Stimulated activated CD4-positive, alpha-beta T cell treated with anti-CD3 and anti-CD28 coated beads, Interleukin-12 subunit alpha, Interleukin-12 subunit beta, amount 100 ng/mL, for 4 hours (primary cell): ENCODE measurements at places on chromosomes 16 and 17.

DNA sequence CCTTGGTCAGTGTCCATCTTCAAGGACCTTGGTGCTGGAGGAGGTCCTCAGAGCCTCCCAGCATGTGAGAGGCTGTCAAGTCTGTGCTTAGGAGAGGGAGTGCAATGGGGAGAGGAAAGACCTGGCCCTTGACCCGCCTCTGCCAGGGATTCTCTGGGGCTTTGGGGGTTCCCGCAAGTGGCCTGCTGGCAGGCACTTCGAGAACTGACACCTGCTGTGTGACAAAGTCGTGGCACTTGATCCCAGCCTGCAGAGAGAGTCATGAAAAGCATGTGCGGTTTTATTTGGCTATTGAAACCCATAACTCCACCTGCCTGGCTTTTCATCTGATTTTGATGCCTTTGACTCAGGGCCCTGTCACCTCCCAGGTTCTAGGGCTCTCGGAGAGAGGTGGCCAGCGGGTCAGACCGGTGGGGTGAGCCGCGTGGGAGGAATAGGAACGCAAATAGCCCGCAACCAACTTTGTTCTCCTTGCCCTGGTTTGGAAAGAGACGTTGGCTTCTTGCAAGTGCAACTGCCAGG, 42.8 kb upstream of the GSE1 start:
- no peak for DNase-seq

- no peak for DNase-seq
These were observed at the start of gene MYADML2 for GRCh38 chr17:81947189-81947588. Gene MYADML2 (minus strand): TSS chr17:81947233. CDS start chr17:81941741, 5,492 bp downstream.

GRCh38 chr16:23403547-23403946, 49.4 kb downstream of the COG7 start:
- DNase-seq: no peak

DNA sequence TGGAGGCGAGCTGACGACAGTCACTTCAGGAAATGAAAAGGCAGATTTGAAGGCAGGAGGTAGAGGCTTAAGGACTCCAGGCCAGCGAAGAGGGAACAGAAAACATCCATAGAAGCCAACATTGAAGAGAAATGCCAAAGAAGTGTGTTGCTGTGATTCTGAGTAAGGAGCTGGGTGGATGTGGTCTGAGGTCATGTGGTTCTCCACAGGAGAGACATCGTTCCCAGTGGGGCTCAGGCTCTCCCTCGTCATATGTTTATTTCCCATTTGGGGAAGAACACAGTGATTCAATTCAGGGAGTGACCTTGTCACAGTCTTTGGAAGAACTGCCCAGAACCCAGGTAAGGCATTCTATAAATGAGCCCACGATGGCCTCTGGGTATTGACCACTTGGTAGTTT, 6.6 kb upstream of the PMP22 start:
- DNase-seq: no peak

DNA sequence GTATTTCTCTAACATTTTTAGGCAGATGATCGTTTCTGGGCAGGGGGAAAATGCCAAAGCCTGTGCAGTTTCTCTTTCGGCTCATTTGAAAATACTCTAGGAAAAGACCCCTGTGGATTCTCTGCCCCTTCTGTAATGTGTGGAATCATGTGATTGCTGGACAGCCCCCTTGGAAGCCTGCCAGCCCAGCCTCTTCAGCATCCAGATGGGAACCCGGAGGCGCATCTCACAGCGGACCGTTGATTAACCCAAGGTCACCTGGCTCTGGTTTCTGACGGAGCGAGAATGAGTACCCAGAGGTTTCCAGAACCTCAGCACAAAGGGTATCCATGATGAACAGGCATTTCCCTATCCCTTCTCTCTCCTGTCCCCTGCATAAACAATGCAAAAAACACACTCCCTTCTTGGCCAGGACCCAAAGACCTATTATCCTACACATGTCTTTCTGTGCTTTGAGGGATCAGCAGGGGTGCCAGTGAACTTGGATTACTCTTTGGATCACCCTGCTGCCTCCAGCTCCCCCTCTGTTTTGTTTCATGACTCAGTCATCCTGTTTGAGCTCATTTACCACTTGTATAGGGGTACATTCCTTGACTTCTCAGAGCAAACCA, 957.1 kb upstream of the RBFOX1 start:
- DNase-seq: no peak

DNA sequence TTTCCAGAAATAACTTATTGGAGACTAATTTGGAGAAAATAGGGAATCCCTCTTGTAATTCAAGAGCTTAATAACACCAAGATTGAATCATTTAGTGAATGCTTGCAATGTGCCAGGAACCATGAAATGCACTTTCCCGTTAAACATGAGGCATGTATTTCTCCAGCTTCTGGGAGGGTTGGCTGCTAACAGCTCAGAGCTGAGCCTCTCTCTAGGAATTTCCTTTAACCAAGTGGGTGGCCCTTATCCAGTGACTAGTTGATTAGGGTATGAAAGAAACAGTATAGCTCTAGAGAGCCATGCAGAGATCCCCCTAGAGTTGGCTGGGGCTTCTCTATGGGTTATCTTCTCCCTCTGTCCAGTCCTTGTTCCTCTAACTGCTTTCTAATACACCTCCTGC, 356.4 kb upstream of the GOT2 start:
- no peak for DNase-seq

DNA sequence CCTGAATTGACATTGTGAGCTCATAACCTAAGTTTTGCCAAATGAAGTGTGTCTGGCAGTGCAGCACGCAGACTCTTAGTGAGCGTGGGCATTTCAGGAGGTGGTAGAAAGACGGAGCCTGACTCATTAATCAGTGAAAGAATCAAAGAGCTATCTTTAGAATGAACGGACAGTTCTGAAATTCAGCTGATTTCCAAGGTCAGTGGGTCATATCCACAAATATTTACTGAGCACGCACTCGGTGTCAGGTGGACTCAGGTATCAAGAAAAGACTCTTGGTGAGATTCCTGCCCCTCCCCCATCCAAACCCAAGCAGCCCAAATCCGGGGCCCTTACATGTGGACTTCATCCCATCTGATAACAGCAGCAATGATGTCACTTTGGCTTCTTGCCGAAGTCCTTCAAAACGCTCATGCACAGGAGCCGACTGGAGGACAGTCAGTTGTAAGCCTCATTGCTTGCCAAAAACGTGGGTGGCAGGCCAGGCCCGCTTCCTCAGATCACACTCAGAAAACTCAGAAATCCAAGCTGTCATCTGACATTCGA, 185.8 kb downstream of the HS3ST3A1 start:
- DNase-seq: no peak

DNA sequence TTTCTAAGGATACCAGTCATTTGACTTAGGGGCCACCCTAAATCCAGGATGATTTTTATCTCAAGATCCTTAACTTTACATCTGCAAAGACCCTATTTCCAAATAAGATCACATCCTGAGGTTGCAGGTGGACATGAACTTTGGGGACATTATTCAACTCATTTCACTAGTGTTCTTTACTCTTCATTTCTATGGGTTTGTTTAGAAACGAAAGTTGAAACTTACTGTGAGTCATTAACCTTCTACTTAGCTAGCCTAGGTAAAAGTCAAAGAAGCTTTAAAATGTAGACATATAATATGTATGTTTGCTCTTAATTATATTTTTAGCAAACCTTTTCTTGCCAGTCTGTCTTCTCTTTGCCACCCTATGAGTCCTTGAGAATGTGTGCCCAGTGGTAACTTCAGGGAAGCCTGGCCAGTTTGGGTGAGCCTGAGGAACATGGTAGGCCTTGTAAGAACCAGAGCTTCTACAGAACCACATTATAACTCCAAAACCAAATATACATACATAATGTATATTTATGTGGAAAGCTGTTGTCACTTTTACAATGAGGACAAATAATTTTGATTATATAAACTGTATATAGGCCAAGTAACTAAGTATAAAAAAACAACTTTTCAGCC, 38.4 kb downstream of the BPTF start:
- no peak for DNase-seq
